Spleen (tissue), 13 donors: ENCODE measurements at places on chromosomes 4 and X. TPM values are rescaled to one million over a fixed set of nuclear protein-coding genes. Genes with fewer than 3 reads are reported as not detected.

The ART3 gene
- 3.4 TPM for total RNA-seq

The MYOZ2 gene
- total RNA-seq, result 0.54 TPM

The RXFP1 gene
- 0.34 TPM for total RNA-seq

The NAT8L gene
- total RNA-seq, result 1.4 TPM

The PLAC1 gene
- total RNA-seq, result not detected

The TBC1D9 gene
- total RNA-seq, result 99.1 TPM

The PNPLA4 gene
- 19.2 TPM for total RNA-seq

The NDUFA1 gene
- total RNA-seq, result 82.1 TPM

The CLIC2 gene
- 61.2 TPM for total RNA-seq

DNA sequence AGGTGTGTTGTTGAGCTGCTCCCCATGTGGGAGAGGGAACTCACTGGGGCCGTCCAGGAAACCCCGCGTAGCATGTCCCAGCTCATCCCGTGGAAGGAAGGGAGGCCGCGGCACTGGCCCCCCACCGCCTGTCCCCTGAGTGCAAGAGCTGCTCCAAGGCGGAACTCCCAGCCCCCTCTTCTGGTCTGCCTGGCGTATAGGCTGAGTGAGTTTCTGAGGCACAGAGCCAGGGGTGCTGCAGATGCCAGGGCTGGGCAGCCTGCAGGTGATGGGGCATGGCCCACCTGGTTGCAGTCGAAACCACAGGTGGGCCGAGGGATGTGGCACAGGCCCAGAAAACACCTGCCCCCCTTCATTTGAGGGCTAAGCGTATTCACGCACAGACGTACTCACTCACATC, 49.6 kb downstream of the ABLIM2 start:
- no peak for DNase-seq

DNA sequence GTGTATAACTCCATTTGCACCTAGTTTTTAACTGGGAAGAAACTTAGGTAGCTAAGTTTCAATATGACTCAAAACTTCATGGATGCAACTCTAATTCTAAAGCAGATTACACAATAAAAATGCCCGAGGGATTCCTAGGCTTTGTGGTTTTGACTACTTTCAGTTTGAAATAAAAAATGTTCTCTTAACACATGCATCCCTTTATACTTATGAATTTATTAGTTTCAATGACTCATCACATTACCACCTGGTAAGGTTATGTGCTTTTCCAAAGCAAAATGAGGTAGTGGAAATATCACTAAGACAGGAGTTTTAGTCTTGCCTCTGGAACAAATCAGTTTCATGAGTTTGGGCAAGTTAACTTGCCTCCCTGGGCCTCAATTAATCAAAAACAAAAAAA, 125.5 kb downstream of the OPHN1 start:
- DNase-seq, result no peak

GRCh38 chr4:167218022-167218608, 16.2 kb downstream of the SPOCK3 start:
- no peak for DNase-seq

DNA sequence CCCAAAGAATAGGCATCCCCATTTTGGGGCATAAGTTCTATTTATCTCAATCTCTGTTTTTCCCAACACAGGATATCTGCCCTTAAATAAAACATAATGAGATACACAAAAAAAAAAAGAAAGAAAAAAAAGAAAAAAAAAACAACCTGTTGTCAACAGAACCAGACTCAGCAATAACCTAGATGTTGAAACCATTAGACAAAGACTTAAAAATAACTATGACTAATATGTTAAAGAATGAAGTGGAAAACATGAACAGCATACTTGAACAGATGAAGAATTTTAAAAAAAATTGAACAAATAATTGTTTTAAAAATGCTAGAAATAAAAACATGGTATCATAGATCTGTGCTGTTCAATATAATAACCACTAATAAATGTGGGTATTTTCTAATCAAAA, 93.4 kb upstream of the RXFP1 start:
- DNase-seq, result no peak

DNA sequence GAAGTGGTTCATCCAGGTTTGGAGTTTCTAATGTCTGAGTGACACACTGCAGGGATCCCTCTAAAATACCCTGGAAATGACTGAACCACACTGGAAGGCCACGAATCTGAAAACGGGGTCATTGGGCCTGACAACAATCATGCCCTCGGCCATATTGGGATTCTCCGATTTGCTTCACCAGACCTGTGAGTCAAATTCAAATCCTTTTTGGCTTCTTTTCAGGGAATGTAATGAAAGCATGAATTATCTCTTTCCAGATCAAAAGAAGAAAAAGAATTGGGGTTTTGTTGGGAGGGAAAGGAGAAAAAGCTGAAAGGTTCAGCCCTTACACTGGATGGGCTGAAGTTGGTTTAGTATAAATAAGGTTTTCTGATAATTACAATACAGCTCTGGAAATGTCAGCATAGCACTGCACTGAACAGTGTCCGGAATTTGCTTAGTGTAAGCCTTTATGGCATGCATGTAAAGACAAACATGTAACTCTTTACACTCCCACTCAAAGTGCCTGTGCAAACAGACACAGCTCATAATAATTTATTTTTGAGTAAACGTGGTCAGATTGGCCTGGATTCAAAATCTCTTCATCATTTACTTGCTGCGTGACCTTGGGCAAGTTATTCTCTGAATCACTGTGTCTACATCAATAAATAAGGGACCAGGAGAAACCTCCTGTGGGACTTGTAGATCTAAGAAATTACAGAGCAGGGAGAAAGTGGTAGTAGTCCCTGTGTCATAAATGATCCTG, 21.4 kb downstream of the CT47C1 start:
- DNase-seq, result no peak

DNA sequence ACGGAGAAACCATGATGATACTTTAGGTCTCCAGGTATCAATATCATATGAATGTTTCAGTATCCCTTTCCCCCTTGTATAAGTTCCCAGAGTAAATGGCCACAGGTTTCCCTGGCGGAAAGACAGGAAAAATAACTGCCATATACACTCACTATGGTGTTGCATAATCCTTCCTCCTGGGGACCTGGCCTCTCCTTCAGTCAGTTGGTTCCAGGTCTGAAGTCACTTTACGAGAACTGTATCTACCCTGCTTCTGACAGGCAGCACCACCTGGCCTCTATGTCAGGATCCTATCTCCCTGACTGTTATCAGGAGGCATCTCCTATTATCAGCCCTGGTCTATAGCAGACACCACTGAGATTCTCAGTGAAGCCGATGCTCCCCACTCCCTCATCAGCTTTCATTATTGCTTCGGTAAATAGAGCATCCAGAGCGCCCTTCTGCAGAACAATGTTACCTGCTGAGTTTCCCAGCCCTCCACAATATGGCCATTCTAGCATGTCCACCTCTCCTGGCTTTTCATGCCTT, 22.6 kb downstream of the HAUS3 start:
- DNase-seq, result no peak

DNA sequence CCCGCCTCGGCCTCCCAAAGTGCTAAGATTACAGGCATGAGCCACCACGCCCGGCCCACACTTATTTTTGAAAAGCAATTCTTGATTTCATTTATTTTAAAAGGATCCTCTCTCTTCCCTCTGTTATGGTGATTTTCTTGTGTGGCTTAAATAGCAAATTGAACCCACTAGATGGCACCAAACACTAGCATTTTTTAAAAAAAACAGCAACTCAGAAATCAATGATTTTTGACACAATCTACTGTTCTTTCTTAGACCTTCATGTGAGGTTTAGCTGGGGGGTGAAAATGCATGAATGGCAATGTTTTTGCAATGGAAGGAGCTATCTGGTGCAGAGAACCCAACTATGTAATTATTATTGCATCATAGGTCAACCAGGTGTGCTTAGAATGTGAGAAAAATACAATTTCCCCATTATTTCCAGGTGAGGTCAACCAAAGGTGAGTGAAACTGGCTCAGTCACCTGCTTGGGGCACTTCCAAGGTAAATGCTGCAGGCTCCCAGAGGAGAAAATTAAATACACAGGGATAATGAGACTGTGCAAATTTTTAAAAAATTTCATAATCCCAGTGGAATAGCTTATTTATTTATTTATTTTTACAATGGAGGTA, 226.7 kb upstream of the PRKX start:
- no peak for DNase-seq

GRCh38 chr4:168716406-168717129, 219.7 kb downstream of the PALLD start:
- no peak for DNase-seq

DNA sequence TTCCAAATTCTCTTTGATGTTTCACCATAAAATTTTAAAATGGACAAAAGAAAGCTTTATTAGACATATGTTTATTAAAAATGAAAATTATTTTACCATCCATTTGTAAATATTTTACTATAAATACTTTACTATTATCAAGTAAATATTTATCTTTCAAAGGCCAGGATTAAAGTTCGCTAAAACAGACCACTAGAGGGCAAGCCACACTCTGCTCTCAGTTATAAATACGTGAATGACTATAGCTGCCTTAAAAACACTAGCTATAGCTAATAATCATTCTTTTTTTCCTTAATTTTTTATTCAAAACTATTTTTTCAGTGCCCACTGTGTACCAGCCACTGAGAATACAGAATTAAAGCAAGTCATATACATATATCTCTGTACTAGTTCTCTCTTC, 38.6 kb downstream of the UNC5C start:
- no peak for DNase-seq

- DNase-seq, result no peak
These were observed 1015.7 kb downstream of the FSTL5 start for GRCh38 chr4:161148051-161148450.

DNA sequence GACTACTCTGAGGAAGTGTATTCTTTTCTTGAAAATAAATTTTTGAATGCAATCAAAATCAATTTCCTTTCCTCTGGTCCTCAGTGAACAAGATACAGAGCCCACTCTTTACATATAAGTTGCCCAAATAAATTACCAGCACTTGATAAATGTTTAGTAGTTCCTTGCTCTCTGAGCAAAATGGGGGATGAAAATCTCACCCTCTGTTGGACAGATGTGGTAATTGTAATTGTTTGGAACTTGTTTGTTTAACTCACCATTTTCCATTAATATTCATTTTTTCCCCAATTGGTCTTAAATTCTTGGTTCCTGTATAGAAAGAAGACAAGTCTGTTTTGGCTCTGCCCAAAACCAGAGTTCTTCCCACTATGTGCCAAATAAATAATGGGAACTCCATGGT, 146.3 kb downstream of the LDB2 start:
- no peak for DNase-seq

GRCh38 chrX:3963980-3964379, 250.5 kb upstream of the PRKX start:
- no peak for DNase-seq

- DNase-seq, result no peak
These were observed 1.5 kb downstream of the BMP3 start for GRCh38 chr4:81031796-81032551.

DNA sequence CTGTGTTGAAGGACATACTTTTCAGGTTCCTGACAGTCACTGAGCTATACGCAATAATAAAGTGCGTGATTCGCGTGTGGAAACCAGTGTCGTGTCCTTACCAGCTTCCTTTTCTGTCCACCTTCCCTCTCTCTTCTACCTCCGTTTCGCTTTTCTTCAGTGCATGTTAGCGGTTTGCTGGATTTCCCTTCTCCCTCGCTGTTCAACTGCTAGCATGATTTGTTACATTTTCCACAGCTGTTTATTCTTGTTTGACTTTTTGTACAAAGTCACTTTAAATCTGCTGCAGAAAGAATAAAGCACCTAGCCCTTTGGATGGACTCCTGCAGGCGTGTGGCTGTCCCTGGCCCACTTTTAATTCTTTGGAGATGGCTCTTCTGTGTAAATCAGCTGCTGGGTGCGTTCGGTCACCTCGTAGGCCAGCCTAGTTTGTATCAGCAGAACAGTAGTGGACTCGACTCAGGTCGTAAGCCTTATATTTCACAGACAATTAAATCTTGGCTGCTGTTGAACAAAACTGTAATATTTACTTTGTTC, 8.9 kb upstream of the HAND2 start:
- no peak for DNase-seq

GRCh38 chrX:124506066-124506465, 159.7 kb downstream of the SH2D1A start:
- no peak for DNase-seq

- no peak for DNase-seq
These were observed 4.9 kb downstream of the ELF2 start for GRCh38 chr4:139171876-139172691.

DNA sequence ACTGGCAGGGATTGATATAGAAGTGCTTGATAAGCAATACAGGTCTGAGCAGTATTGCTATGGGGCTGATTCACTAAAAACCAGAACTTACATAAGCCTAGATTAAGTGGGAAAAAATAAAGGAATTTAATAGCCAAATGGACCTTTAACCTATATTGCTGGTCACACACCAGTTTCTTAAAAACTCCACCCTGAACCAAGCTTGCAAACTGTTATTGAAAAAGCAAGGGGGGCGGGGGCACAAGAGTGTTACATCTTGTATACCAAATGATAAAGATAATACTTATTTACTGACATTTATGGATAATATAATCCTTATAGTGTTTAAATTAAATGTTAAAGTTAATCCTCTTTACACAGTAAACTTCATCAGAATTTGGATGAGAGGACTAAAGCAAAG, 40.3 kb upstream of the PITX2 start:
- DNase-seq, result no peak

GRCh38 chr4:26583538-26583864, 383 bp upstream of the TBC1D19 start:
- DNase-seq, result no peak

- no peak for DNase-seq
These were observed 475.7 kb upstream of the SLIT2 start for GRCh38 chr4:19776021-19776459.

DNA sequence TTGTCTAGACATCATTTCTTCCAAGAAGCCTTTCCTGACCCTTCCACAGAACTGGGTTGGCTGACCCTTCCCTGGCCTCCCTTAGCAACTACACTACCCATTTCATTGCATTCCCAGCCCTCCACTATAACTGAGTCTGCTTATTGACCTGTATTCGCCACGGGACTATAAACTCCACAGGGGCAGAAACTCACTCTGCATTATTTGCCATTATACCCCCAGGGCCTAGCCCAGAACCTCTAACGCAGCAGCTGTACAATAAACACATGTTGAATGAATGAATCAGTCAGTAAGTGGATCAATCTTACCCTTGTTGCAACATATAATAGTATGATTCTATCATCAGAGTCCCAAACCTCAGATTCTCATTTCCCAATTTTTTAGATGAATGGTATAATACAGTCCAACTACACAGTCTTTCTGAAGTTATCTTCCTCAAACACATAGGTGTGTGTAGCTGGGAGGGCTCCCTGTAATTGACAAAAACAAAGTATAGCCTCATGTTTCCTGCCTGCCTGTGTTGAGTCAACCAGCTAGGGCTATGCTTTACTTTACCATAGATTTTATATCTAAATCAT, 209.3 kb downstream of the CHIC2 start:
- DNase-seq, result no peak
